ENCODE measurements at places on chromosomes 7 and 10.

GRCh38 chr7:131517218-131517923 lies 39.1 kb downstream of the PODXL start:
- DNase-seq = no peak

- peak; percentile 73 for DNase-seq
These were observed 186.7 kb downstream of the CXCL12 start for GRCh38 chr10:44198096-44198779.

DNA sequence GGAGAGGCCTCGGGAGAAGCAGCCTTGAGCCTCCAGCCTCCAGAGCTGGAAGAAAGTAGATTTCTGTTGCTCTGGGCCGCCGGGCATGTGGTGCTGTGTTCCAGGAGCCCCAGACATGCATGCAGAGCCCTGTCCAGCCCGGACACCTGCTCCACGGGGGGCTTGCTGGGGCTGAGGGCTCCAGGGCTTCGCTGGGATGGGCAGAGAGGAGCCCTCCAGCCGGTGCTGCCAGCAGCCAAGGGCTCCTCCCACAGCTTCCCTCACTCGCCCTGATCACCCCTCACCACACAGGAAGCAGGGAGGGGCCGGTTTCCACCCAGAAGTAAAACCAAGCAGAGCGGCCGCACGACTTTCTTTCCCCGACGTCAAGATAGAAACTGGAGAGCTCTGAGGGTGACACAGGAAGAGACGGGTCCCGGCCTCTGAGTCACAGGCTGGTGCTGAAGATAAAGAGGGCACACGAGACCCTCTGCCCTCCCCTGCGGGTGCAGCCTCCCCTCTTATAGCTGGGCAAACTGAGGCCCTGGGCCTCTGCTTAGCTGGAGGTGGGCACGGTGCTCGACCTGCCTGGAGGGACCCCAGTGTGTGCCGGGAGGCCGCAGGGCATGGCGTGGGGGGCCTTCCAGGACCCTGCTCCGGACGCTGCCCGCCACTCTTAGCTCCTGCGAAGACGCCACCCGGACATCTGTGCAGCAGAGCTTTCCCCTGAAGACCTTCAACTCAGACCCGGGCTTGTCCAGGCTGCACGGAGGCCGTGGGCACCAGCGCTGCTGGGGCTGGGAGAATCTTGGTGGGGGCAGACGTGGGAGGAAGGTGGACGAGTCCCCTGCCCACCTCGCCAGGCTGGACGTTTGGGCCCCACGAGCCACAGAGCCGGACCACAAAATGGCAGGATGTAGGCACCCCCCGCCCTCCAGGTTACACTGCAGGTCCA lies 31.1 kb downstream of the ADAP1 start:
- DNase-seq = peak; percentile 47

DNA sequence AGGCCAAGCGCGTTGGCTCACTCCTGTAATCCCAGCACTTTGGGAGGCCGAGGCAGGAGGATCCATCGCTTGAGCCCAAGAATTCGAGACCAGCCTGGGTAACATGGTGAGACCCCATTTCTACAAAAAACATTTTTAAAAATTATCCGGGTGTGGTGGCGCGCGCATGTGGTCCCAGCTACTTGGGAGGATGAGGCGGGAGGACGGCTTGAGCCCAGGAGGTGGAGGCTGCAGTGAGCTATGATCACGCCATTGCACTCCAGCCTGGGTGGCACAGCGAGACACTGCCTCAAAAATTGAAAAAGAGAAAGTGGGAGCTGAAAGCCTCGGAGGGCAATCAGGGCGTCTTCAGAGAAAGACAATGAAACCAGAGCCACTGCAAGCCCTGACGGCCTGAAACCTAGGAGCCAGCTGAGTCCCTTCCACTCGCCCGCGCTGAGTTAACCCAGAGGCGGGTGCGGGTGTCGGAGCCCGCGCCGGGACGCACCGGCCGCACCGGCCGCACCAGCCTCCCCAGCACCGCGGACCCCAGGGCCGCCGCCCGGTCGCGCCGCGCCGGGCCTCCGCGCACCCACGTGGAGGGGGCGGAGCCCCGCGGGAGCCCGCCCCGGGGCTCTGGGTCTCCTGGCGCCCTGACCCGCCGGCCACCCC lies 22.4 kb downstream of the ZFAND2A start:
- DNase-seq = no peak

GRCh38 chr10:132861884-132862461 lies 76.0 kb upstream of the NKX6-2 start:
- no peak for DNase-seq

DNA sequence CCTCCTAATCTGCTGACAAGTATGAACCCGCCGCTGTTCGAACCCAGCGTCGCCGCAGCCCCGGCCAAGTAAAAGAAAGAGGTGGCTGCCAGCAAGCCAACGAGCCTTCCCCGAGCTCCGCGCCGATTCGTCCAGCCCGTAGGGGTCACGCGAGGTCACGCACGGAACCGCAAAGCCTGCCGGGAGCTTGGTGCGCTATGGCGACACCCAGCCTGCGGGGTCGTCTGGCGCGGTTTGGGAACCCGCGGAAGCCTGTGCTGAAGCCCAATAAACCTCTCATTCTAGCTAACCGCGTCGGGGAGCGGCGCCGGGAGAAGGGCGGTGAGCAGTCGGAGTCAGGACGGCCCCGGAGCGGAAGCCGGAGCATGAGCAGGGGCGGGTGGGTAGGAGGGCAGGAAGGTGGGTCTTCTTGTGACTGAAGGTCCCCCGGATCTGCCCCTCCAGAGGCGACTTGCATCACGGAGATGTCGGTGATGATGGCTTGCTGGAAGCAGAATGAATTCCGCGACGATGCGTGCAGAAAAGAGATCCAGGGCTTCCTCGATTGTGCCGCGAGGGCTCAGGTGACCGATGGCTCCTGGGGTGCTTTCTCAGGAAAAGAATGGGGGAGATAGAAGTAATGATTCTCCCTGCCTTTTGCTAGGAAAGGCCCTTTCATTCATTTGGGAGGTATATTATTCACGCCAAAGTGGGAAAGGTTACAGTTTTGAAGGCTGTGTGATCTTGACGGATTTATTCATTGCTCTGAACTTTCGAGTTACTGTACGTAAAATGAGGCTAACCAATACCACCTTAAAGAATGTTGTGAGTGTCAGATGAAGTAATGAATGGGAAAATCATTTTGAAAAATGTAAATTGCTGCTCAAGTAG lies at the start of gene CHCHD1:
Gene CHCHD1 (plus strand): TSS at position 170 of the 870 bp plus-strand sequence. CDS start 28 bp downstream, at position 198.
- DNase-seq = peak; percentile 85

DNA sequence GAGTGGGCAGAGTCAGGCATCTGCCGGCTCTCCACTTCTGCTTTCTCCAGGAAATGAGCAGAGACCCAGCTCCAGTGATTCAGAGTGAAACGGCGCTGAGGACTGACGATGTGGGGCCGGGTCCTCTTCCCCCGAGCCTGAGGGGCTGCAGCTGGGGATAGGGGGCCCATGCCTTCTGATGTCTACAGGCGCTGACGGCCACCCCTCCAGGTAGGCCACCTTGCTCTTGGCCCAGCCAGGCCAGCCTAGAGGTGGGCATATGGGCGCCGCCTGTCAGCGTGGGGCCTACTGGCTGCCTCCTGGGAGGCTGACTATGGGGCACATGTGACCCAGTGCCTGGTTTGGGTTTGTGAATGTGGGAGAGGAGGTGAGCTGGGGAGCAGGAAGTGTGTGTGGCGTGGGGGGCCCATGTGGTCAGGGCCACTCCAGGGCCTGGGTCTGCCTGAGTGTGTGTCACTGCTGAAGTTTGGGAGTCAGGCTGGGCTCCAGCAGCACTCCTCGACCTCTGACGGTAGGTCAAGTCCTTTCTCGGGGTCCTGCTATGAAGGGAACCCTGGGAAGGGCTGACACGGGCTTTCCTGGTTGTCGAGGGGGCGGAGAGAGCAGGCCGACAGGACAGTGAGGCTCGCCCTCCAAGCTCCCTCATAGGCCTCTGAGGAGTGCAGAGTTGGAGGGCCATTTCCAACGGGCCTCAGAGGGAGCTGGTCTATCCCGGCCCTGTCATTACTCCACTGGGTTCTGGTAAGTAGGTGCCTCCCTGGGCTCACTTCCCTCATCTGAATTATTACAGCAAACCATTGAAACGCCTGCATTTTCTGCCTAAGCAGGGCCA lies at the start of gene WDFY4:
Gene WDFY4 (plus strand): TSS at position 82 of the 832 bp plus-strand sequence. CDS start 24,860 bp downstream, outside the sequence.
- DNase-seq = no peak

DNA sequence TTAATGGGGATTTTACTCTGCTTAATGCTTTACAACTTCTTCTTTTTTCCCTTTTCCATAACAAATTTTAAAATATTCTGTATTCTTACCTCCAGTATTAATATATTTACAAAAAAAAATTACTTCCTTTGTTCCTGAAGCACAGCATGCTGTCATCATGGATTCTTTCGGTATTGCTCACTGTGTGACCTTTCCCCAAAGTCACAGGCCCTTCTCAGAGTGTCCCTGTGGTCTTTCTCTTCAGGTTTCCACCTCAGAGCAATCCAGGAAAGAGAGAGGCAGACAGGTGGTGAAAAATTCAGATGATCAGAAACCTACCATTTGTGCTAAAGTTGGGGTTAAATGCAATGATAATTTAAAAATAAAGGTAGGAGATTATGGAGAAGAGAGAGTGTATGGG lies 13.0 kb downstream of the AOAH start:
- DNase-seq = no peak

DNA sequence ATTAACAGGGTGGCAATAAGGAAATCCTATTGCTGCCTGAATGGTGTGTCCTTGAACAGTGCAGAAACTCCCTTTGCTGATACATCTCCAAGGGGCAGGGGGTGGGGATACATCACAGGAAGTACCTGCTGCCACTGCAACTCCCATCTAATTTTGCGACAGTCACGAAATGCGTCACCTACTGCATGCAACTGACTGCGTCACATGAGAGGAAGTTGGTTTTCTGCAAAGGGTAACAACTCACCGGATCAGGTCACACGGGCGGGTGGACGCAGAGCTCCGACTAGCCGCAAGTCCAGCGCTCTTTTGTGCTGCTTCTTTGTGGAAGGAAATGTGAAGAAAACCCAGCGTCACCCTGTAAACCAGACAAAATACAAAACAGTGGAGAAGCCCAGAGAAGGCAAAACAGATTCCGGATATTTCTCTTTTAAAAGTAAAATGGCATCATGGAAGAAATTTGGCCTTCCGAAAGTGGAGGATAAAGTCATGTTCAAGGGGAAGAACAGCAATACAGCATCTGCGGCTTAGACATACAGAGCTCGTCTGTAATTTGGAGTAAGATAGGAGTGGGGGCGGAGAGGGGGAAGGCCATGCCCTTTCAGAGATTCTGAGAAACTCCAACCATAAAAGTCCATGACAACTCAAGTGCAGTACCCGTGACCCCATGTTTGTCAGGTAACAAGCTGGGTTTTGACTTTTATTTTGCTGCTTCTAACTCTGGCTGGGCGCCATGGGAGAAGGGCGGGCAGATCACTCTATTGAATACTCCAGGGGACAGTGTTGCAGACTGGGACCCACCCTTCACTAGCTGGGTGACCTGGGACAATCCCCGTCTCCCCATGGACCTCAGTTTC lies 32.3 kb upstream of the PLEKHS1 start:
- no peak for DNase-seq

DNA sequence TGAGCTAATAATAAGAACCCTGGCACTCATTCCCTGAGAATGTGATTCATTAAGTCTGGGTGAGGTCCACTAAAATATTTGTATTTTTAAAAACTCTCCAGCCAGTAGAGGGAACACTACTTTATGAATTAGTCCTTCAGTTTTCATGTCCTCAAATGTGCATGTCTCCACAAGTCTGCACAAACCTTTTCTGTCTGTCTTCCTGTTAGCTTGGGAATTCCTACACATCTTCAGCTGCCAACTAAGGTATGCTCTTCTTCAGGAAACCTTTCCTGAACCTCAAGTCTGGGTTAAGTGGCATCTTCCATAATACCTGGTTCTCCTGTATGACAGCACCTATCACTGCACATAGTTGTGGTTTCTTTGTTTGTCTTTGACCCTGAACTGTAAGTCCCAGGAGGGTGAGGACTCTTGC lies 119.6 kb upstream of the MKX start:
- DNase-seq = peak; percentile 23

DNA sequence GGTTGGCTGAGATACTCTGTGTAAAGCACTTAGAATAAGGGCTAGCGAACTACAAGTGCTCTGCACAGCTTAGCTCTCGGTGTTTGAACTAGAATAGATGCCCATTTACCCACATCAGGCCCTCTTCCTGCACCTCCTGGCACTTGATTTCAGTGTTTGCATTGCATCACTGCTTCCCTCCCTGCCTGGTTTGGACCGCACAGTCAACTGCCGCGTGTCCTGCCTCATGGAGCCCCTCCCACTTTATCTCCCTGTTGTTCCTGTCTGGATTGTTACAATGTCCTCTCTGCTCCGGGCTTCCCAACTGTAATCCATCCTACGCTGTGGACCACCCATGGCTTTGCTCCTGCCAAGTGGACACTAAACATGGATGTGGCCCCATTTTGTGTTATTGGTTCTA lies 2.3 kb downstream of the FAM107B start:
- DNase-seq = no peak

DNA sequence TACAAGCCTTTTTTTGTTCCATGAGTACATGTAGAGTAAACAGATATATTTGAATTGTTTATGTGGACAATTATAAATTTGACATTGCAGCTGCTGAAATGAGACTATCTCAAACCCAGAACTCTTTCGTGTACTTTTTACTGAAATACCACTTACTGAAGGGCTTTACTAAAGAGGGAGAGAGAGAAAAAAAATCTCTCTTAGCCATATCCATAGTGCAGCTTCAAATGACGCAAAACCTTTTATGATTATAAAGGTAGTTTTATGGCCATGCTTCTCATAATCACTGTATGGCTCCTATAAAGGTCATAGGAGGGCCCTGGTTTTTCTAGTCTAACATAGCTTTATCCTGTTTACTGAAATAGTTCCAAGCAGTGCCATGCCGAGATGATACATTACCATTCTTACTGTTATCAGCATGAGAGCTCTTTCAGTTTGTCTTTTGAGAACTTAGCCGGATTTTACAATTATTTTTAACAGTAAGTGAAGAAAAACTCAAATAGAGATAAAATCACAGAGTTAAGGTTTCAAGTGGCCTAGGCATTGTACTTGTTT lies 35.1 kb downstream of the KCND2 start:
- no peak for DNase-seq

GRCh38 chr10:117993166-117993565 lies 53.6 kb downstream of the RAB11FIP2 start:
- no peak for DNase-seq

- DNase-seq = peak; percentile 52
These were observed 55.1 kb downstream of the CUBN start for GRCh38 chr10:17074541-17074847.

GRCh38 chr7:48710995-48711394 lies 213.4 kb upstream of the CDC14C start:
- no peak for DNase-seq

DNA sequence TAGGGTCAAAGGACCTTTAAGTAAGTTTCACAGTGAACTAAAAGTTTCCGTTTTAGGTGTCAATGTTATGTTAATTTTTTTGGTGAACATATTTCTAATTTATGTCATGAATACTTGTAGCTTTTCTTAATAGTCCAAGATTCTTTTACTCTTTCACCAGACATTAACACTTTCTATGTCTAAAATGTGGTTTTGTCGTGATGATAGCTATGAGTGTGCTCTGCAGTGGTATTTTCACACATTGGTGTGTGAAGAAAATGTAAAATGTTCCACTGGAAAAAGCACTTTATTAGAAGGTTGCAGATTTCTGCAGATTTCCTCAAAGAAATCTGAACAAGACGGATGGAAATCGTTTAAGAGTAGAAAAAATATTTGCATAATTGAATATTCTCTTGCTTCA lies 561.0 kb upstream of the ANKRD30A start:
- no peak for DNase-seq

All from IMR-90 (cell line).